ENCODE measurements at places on chromosomes 13 and 19. TPM values are rescaled to one million over a fixed set of nuclear protein-coding genes. Genes with fewer than 3 reads are reported as not detected.

- DNase-seq, result no peak
Measured at GRCh38 chr13:101144808-101145419, 271.4 kb downstream of the NALCN start.

TNNT1 gene
- 2,342 TPM for total RNA-seq

- DNase-seq, result no peak
Measured at GRCh38 chr19:16600824-16601223, 27.2 kb downstream of the MED26 start.

DNA sequence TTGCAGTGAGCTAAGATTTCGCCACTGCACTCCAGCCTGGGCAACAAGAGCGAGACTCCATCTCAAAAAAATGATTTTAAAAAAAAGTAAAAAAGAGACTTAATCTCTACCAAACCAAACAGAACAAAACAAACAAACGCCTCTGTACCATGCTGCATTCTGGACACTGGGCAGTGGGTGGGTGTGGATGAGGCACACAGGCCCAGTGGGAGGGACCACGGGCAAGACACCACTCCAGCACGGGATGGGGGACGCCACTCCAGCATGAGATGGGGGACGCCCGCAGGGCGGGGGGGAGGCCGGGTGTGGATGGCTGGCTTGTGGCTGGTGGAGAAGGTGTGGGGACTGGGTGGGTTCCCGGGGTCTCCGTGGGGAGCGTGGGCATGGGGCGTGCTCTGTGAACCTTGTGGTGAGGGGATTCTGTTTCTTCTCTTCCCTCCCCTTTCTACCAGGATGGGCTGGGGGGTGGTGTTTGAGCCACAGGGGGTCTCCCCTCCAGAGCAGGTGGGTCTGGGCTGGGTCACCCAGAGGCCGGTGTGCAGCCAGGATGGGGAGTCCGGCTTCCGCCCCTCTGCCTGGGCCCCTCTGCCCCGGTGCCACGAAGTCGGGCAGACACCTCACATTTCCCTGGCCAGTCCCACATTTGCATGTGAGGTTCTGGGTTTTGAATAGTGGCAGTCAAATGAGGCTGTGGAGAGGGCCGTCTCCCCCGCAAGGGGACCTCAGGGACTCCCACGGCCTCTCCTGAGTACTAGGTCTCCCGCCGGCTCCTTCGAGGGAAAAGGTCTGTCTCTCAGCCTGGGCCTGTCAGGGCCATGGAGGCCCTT, 23.9 kb upstream of the MATK start:
- DNase-seq, result no peak

GRCh38 chr19:48696353-48697010, 711 bp downstream of the FUT2 start:
- DNase-seq, result no peak

ATP4B gene
- total RNA-seq, result not detected

DNA sequence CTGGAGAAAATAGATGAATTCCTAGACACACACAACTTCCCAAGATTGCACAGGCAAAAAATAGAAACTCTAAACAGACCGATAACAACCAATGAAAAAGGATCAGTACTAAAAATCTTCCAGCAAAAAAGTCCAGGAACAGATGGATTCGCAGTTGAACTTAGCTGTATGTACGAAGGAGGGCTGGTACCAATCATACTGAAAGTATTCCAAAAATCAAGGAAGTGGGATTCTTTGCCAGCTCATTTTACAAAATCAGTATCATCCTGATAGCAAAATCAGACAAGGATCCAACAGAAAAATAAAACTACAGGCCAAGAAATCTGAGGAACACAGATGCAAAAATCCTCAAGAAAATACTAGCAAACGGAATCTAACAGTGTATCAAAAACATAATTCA, 6.5 kb upstream of the LILRB2 start:
- DNase-seq, result no peak
